A549 treated with ZK216348 at 1 μM for 4 hours (cell line): ENCODE measurements at places on chromosomes 7 and 10. TPM values are rescaled to one million over a fixed set of nuclear protein-coding genes. Genes with fewer than 3 reads are reported as not detected.

Gene HGF
- not detected in 5 replicates for total RNA-seq

Gene EPO
- not detected in 5 replicates for total RNA-seq

Gene CPN1
- 0.16 to 0.28 TPM (median 0.22 TPM) in 4 of 5 replicates, not detected in the other for total RNA-seq

Gene NKX1-2
- total RNA-seq, result 0.07 TPM in 1 of 5 replicates, not detected in the others

Gene ATOH7
- 0.18 to 0.31 TPM (median 0.22 TPM) in 5 replicates for total RNA-seq

Gene TEX36
- not detected in 5 replicates for total RNA-seq

Gene OR2A5
- total RNA-seq, result not detected in 5 replicates

Gene RSBN1L
- total RNA-seq, result 7.3 to 10.7 TPM (median 8.6 TPM) in 5 replicates
